Smooth muscle cell of the pulmonary artery (primary cell): ENCODE measurements at places on chromosomes 1 and 21. TPM values are rescaled to one million over a fixed set of nuclear protein-coding genes. Genes with fewer than 3 reads are reported as not detected.

Gene P3R3URF
- total RNA-seq = not detected in 2 replicates

Gene SLC22A15
- total RNA-seq = 4.9 and 5.0 TPM in 2 replicates

Gene RHOU
- 0.91 and 1.1 TPM in 2 replicates for total RNA-seq

Gene TFF2
- total RNA-seq = not detected in 2 replicates

Gene FCGR3A
- total RNA-seq = not detected in 2 replicates

Gene AADACL3
- total RNA-seq = not detected in 2 replicates

Gene TMEM167B
- 43.0 and 55.6 TPM in 2 replicates for total RNA-seq

Gene NES
- 43.7 and 57.4 TPM in 2 replicates for total RNA-seq

Gene CLCA4
- not detected in 2 replicates for total RNA-seq
